ENCODE measurements at places on chromosomes 11 and 22.
A peak's percentile ranks its signal among the peaks of the same experiment; 100 is the strongest.

DNA sequence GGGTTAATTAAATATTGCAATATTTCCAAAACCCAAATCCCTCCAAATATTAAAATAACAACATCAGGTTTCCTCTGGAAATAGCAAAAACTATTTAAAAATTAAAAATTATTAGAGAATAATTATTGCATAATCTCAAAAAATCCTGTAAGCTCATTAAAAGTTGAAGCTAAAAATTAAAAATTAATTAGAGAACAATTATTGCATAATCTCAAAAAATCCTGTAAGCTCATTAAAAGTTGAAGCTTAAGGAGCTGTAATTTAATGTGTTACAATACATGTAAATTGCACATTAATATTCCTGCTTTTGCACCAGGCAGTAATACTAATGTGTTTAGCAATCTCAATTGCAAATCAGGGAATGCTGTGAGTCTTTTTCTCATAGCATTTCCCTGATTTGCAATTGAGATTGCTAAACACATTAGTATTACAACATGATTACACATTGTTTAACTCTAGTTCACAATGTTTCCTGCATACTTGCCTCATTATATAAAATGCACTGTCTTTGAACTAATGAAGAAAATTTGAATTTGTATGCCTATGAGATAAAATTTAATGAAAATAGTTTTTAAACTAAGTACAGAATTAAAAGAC lies 247.7 kb downstream of the GUCY1A2 start:
- no peak for DNase-seq

DNA sequence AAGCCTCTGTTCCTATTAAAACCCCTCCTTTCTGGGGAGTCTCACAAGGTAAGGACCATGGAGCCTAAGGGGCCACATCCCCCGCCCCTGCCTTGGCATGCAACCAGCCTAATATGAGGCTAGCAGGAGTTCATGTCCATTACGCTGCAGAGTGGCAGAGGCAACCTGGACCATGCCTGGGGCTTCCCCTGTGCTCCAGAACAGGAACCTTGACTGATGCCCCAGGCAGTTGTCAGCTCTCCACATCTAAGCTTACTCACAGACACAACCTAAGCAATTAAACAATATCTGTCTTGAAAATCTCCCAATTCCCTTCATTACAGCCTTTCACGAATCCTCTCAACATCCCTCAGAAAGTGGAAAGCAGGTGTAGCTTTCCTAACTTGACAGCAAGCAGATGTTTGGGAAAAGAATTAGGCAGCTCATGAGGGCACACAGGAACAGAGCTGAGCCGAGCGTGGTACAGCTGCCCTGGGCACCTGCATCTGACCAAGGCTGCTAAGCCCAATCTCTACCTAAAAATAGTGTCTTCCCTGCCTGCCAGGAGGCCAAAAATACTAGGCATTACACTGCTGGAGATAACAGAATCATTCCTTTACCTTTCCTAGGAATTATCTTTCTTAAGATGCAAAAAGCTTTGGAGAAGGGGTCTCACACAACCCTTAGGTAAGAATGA lies 20.8 kb downstream of the C11orf71 start:
- no peak for DNase-seq

DNA sequence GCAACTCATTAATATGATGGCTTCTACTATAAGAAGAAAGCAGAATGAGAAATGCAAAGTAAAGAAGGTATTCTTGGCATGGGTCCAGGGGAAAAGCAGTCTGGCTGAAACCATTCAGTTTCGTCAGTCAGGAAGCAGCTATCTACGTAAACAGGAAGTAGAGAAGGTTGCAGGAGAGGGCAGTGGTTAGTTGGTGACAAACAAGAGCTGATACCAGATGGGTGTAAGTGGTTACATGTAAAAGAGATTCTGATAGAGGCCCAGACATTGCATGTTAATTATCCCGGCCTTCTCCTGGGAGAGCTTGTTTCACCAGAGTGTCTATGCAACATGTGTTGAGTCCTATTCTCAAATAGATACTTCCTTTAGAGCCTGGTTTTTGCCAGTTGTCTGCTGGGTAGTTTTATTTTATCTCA lies 58.4 kb upstream of the PSMA1 start:
- DNase-seq: peak; percentile 32

GRCh38 chr22:32882774-32883530 lies 81.4 kb downstream of the TIMP3 start:
- no peak for DNase-seq

- no peak for DNase-seq
These were observed 92.0 kb downstream of the MUC15 start for GRCh38 chr11:26480041-26480440.

DNA sequence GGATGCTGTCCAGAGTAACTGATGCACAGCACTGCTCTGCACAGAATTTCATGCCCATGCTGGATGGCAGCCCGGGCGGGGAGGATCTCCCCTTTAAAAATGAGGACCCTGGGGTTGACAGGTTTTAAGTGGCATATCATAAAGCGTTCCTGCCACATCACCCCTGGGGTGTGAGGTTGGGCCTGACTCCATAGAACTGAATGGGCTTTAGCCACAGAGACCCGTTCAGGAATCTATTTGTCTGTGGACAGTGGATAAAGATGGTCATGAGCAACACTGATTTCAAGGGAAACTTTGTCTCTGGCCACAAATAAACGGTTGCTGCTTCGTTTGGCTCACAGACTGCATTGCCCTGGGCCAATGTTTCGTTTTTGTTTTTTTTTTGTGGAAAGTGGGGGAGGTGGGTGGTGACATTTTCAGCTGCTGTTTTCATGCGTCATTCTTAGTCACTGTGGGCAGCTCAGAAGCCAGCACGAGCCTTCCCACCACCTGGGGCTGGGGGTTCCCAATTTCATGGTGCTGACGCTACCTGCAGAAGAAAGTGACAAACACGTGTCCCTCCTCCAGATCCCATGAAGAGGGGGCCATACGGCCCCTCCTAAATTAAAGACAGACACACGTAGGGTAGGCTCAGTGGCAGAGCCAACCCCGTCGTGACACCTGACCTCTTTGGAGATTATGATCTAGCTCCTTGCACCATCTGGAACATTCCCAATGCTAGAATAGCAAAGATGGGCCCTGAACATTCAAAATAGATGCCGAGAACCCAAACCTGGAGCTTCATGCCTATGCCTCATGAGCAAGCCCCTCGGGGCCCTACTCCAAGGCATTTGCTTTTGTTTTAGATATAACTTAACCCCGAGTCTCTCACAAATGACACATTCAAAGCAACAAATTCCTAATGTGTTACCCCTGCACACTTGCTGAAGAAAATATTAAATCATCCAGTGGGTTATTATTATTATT lies 54.8 kb upstream of the PHF21B start:
- DNase-seq: no peak

DNA sequence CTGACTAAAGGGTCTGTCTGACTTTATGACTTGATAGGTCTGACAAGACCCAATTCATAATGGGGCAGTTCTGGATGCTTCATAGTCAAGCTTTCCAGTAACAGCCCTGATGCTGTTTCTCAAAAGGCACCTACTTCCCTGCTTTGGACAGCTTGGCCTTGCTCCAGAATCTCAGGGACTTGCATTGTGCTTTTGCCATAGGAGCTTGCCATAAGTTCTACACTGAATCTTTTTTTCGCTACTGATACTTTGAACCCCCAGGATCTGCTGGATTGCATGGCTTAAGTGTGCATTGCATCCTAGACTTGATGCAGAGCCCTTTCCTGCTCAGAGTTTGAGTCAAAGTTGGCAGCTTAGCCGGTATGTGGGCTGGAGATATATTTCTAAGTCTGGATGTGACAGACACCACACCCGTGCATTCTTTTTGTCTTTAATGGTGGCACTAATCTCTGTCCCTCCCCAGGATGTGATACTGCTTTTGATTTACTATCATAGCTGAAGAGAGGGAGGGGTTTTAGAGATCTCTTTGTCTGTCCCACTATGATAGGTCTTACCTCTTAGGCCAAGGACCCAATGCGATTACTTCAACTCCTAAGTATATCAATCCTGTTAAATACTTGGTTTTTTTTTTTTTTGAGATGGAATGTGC lies 16.9 kb upstream of the SLC3A2 start:
- DNase-seq: no peak

GRCh38 chr11:72758690-72759389 lies 6.6 kb upstream of the ARAP1 start:
- DNase-seq: peak; percentile 48

DNA sequence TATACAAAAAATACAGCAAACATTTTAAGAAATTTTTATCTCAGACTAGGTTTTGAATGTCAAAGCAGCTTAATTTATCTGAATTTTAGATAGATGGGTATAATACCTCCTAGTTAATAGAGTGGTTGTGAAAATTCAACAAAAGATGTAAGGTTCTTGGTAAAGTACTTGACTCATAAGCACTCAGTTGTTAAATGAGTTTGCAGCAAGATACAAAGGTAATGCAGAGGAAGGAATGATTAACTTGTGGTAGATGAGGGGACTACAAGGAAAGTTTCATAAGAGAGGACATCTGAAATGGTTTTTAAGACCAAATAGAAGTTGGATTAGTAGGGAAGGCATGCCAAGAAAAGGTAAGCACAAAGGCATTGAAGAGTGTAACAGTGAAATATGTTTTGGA lies 37.4 kb downstream of the PPME1 start:
- no peak for DNase-seq
